Cardiac muscle cell (in vitro differentiated cells and primary cell): ENCODE measurements at places on chromosomes 1 and 21. TPM values are rescaled to one million over a fixed set of nuclear protein-coding genes. Genes with fewer than 3 reads are reported as not detected.

Gene TCHH
- not detected in 2 replicates for total RNA-seq

Gene TLCD4
- total RNA-seq = 7.6 and 13.7 TPM in 2 replicates

Gene F13B
- not detected in 2 replicates for total RNA-seq

Gene SYPL2
- 10.7 and 17.8 TPM in 2 replicates for total RNA-seq

Gene OR2T35
- total RNA-seq = not detected in 2 replicates

Gene SLC30A2
- 1.3 and 1.5 TPM in 2 replicates for total RNA-seq

Gene TLR5
- 0.74 and 2.1 TPM in 2 replicates for total RNA-seq

Gene HLCS
- total RNA-seq = 14.6 and 20.1 TPM in 2 replicates

Gene LCE1E
- not detected in 2 replicates for total RNA-seq

Gene TRNP1
- 61.7 and 63.7 TPM in 2 replicates for total RNA-seq

Gene OLFML3
- total RNA-seq = 15.4 and 16.0 TPM in 2 replicates

Gene LAMTOR5
- total RNA-seq = 78.3 and 160 TPM in 2 replicates

Gene GPR3
- total RNA-seq = 1.7 and 1.9 TPM in 2 replicates

Gene MR1
- total RNA-seq = 0.12 and 0.21 TPM in 2 replicates
